ENCODE measurements at places on chromosomes 3 and 15.

DNA sequence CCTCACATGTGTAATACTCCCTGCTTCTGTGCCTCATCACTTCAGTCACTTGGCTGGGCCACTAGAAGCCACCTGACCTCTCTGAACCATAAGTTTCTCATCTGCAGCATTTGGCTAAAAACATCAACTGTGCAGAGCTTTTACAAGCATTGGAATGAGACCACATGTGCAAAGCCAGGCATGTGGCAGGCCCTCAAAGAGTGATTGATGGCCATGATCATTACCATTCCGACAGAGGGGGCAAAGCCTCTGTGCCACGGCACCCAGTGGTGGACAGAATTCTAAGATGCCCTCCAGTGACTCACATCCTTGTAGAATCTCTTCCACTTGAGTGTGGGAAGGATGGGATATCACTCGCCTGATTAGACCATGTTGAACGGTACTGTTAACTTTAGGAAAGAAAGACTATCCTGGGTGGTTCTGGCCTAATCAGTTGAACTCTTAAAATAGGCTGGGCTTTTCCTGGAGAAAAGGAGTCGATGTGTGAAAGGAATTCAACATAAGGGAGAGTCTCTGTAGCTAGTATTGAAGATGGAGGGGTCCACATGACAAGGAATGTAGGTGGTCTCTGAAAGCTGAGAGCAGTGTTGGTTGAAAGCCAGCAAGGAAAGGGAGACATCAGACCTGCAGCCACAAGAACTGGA is 13.5 kb downstream of the CDCP1 start:
- DNase-seq = no peak

DNA sequence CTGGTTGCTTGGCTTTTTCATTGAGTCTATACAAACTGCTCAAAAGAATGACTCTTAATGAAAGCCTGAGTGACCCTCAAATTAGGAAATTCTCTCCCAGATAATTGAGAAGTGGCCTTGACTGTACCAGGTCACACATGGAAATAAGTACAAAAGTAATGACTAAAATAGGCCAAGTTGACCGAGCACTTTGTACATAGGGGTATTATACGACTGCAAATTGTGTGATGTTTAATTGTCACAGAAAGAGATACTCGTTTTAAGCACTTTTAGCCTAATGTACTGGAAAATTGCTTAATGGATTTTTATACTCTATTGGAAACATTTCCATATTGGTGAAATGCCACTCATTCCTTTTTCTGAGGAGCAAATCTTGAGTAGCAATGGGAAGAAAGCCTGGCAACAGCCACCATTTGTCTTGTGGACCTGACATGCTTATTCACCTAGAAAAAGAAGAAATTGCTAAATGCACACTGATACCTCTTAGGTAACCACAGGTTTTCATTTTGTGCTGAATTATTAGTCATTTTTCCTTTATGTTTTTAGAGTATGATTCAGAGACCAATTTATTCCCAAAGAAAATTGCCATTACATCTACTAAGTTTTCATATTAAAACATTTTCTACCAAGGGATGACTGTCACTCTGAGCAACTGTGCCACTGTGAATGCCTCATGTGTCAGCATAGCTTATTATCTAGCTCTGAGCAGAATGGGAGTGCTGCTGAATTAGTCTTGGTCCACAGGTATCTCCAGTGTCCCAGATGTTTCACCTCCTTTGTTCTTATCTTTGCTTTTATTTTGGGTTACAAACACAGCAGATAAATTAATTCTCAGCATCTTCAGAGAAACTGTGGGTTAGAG is 8.9 kb upstream of the PXK start:
- DNase-seq = no peak

DNA sequence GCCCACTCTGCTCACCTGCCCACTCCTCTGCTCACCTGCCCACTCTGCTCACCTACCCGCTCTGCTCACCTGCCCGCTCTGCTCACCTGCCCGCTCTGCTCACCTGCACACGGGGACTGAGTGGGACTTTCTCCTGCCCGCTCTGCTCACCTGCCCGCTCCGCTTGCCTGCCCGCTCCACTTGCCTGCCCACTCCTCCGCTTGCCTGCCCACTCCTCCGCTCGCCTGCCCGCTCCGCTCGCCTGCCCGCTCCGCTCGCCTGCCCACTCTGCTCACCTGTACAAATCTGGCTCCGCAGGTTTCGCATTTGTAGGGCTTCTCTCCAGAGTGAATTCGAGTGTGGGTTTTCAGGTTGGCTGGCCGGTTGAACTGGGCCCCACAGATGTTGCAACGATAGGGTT is 20.0 kb downstream of the BCL6 start:
- DNase-seq = no peak

DNA sequence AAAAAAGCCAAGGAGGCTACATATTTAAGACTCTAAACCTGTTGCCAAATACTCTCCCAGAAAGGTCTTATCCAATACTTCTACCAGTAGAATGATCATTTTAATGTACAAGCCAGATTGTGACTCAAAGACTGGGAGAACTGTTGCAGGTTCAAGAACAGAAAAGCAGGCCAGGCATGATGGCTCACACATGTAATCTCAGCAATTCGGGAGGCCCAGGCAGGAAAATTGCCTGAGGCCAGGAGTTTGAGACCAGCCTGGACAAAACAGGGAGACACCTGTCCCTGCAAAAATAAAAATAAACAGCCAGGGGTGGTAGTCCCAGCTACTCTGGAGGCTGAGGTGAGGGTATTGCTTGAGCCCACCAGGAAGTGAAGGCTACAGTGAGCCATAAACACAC is 17.8 kb upstream of the THUMPD3 start:
- no peak for DNase-seq

DNA sequence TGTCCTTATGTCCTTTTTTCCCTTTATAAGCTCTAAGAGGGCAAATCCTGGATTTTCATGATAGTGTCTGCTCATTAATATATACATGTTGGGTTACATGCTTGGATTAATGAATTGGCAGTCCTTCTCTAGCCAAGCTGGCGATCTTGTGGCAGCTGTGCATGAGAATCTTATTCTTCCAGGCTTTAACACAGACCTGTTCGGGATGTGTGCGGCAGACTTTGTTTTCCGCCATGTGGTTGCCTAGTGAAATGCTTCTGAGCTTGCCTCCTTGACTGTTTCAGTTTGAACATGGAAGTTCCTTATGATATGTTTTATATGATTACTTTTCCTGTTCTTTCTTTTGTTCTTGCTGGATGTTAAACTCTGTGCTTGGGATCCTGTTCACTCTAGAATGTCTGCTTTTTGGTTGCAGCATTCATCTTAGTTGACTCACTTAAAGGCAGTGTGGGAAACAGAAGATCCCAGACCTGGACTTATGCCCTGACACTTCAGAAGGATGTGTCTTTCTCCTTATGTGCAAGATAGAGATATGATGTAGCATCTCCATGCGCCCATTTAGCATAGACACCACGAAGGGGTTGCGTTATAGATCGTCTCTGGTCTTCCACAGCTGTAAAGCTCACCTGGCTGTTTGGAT is 7.2 kb downstream of the CHCHD6 start:
- DNase-seq = no peak

DNA sequence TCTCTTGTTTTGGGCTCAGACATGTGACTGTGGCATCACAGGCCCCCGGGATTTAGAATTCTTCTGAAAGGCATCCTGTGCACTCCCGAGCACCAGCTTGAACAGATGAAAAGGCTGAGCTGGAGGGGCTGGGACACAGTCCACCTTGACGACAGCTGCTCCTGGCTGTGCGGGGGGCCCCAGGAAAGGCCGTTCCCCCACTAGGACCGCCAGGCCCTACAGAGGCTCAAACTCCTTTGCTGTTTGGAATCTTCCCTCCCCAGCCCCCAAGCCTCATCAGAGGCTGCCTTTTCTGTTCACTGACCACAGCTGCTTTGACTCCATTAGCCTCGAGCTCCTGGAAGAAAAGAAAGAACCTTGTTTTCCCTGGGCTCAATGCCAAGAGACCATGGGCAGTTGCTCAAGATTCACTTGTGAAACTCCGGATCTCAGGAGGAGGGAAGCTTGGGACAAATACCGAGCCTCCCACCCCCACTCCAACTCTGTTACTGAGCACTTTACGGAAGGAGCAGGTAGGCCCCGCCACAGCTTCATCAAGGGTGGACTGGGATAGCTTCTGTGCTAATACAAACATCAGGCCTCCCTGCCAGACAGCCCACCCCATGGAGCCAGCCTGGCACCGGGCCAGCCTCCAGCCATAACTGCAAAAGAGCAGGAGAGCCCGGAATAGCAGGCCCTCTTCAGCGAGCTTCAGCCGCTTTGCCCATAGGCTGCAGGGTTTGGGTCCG is 15.7 kb downstream of the CIDEC start:
- no peak for DNase-seq

GRCh38 chr3:64470436-64470835 is 217.4 kb downstream of the ADAMTS9 start:
- DNase-seq = no peak

DNA sequence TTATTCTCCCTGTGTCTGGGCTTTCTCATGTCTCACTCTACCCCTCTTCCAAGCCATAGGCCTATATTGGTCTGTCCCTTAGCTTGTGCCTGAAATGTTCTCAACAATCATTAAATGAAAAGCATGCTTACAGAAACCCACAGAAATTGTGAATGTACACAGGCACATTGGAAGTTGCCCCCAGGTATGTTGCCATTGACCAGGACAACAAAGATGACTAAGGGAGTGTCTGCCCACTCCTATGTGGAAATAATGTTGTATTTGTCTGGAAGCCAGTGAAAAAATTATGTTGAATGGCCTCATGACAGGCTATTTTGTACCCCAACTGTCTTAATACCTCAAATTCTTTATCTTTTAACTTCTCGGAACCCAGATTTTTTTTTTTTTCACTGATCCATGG is 102.0 kb downstream of the TPRG1 start:
- DNase-seq = no peak

GRCh38 chr3:141273700-141274410 is 42.2 kb downstream of the PXYLP1 start:
- DNase-seq = no peak

DNA sequence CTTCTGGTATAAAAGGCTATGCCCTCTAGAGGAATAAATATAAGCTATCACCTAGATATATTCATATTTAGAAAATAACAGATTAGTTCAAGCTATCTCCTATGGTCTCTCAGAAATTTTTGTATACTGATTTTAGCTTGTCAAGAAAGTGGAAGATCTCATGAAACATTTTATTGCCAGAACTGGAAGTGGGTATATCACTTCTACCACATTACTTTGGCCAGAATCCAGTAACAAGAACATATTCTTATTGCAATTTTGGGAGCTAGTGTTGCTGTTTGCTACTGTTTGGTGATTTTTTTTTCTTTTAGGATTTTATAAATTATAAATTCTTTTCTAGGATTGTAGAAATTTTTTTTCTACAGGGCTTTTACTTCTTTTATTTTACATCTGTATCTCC is 14.2 kb upstream of the DIPK2A start:
- DNase-seq = no peak

- no peak for DNase-seq
Observed at GRCh38 chr15:66833371-66833770, 131.3 kb downstream of the SMAD6 start.

- no peak for DNase-seq
Observed at GRCh38 chr3:109863701-109864100, 526.4 kb upstream of the DPPA4 start.

DNA sequence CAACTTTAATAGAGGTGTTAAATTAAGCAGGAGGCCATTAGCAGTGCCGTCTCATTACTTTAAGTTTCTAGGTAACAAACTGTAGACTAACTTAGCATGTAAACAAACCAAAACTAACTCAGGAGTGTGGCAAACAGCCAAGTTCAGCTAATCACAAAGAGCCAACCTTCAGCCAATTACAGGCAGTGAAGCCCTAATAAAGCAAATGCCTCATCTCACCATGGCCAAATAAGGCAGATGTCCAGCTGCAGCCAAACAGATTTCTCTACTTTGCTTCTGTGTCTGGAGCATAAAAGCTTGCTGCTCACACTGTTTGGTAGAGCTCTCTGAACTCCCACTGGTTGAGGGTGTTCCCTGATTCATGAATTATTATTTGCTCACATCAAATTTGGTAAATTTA is 835.4 kb upstream of the GBE1 start:
- DNase-seq = no peak

- no peak for DNase-seq
Observed at GRCh38 chr15:71485094-71485693, 325.2 kb upstream of the NR2E3 start.

DNA sequence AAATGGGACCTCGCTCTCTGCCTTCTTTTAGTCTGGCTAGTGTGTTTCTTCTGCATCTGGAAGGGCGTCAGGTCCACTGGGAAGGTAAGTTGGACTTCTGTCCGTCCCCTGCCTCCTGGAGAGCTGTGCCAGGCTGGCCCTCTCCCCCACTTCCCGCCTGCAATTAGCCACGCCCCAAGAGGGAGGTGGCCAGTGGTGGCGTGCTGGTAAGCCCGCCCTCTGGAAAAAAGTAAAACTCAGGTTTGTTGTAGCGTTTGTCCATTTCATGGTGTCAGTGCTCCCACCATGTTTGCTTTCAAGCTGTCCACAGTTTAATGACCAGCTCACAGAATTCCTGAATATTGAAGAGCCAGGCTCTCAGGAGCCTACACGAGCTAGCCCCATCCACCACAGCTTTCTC is 55.6 kb downstream of the SLC6A6 start:
- DNase-seq = no peak

DNA sequence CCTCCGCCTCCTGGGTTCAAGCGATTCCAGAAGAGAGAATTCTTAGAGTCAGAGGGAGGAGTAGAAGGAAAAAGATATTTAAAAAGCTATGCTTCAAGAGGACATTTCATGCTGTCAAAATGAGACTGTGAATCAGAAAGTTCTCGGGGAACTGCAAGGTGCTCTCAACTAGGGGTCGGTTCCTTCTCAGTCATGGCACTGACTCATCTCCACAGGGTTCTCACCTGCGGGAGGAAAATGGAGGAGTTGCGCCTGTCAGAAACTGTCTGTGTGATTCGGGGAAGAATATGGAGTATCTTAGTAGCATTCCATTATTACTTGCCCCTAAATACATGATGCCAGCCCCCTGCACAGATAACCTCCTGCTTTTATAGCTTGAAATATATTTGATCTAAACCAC is 47.4 kb downstream of the APH1B start:
- DNase-seq = no peak

DNA sequence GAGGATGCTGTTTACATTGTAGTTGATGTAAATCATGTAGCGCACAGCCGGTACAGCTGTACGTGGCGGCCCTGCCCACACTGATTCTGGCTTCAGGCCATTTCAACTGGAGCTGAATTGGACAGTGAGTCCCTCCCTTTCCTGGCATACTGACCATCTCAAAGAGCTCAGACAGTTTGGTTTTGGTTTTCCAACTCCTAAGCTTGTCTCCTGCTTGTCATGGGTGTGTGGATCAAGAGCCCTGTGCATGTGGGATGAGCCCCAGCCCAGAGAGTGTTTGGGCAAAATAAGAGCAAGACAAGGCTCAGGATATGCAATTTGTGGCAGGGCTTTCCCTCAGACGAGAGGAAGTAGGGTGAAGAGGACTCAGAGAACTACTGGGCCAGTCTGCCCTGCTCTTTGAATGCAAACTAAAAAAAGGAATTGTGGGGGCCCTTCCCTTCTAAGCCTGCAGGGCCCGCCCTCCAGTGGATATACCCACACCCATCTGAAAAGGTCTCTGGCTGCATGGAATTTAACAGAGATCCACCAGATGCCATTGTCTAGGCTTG is 13.3 kb downstream of the ITGA11 start:
- no peak for DNase-seq
